ENCODE measurements at places on chromosomes 16 and 17.

- DNase-seq: no peak
Measured at GRCh38 chr17:76657505-76658241, 14.1 kb upstream of the ST6GALNAC1 start.

DNA sequence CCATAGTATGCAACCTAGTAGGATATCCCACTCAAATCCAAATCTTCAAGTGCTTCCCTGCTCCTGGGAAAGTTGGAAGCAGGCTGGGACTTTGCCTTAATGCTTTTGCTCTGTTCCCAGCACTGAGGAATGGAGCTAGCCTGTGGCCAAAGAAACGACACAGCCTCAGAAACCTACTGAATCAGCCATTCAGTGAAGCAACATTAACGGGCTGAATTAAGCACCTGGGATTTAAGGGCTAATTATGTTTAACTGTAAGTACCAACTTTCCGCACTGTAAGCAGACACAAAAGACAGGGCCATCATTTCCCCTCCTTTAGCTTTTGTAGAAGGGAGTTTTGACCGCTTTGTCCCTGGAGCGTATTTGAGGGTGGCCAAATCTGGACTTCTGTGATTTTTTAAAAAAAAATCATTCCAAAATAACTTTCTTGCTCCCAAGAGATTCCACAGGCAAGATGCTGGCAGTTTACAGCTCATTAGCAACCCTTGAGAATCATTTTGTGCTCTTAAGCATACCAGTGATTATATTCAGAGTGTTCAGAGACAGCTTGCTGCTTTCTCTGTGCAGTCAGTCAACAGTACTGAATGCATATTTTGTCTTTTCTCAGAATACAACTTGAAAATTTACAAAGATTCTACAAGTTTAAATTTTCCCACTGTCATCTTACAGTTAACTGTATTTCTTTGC lies 17.6 kb upstream of the NOL11 start:
- DNase-seq: no peak

DNA sequence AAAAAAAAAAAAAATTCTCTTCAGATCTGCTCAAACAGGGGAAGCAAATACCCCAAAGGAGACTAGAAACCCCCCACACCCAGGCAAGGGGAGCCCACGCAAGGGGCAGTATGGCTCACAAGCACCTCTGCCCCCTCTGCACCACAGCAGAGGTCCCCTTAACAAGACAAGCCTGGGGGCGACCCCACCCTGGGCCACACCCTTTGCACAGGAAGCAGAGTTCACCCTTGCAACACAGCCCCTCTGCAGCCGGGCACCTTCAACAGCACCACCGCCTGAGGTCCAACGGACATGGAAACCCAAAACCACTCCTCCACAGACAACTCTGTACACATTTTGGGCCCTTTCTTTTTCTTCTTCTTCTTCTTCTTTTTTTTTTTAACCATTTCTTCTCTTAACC lies 12.8 kb downstream of the AXIN1 start:
- DNase-seq: no peak

DNA sequence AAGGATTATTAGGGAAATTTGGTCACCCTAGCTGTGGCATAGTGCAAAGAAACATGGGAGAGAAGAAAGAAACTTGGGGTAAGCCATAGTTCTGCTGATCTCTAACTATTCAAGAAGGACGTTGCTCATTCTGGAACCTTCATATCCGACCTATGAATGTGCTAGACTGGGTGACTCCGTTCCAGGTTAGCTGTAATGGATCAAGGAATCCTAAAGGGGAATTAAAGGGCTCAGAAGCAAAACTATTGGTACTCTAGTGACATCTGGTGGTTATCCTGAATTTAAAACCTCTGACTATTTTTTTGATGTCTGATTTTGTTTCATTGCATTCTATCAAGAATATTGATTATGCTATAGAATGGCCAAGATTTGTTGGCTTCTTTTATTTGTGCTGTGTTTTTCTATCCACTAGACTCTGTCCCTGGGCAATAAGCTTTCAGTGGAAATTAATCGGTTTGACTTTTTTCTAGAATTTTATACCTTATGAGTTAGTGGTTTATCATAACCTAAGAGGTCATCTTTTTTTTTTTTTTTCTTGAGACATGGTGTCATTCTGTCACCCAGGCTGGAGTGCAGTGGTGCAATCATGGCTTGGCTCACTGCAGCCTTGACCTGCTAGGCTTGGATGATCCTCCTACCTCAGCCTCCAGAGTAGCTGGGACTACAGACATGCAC lies 19.5 kb downstream of the PCTP start:
- no peak for DNase-seq

GRCh38 chr17:15513856-15514459 lies 46.5 kb upstream of the CDRT4 start:
- no peak for DNase-seq

DNA sequence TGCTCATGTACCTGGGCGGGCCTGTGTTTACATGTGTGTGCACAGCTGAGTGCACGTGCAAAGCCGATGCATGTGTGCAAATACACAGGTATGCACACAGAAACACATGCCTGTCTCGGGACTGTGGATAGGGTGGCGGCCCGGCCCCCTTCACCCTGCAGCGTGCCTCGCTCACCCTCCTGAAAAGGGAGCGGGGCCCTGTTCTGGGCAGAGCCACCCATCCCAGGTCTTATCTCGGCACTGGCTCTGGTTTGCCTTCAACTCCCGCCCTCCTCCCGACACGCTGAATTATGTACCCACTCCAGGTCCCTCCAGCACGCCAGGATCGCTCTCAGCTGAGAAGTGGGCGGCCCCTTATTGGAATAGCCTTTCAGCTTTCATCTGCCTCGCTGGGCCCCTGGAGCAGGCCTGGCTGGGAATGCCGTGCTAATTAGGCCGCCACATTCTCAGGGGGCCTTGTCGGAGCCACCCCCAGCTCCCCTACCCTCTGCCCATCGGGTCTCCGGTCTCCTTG lies 77.8 kb downstream of the RTN4RL1 start:
- no peak for DNase-seq

GRCh38 chr16:88370365-88370764 lies 12.4 kb upstream of the ZNF469 start:
- no peak for DNase-seq

GRCh38 chr16:82184213-82184612 lies 14.2 kb upstream of the MPHOSPH6 start:
- no peak for DNase-seq

DNA sequence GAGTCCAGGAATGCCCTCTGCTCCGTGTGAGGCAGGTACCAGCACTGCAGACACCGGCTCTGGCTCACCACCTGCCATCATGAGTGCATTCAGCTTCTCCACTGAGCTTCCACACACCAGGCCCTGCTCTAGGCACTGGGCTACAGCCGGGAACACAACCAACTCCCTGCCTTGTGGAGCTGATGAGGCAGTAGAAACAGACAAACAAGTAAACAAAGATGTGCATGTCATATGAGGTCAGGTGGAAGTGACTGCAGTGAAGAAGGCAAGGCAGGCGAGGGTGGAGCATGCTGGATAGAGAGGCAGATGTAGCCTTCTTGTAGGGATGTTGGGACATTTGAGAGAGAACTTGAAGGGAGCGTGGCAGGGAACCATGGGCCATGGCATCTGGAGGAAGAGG lies 5.0 kb downstream of the NLRC5 start:
- no peak for DNase-seq

DNA sequence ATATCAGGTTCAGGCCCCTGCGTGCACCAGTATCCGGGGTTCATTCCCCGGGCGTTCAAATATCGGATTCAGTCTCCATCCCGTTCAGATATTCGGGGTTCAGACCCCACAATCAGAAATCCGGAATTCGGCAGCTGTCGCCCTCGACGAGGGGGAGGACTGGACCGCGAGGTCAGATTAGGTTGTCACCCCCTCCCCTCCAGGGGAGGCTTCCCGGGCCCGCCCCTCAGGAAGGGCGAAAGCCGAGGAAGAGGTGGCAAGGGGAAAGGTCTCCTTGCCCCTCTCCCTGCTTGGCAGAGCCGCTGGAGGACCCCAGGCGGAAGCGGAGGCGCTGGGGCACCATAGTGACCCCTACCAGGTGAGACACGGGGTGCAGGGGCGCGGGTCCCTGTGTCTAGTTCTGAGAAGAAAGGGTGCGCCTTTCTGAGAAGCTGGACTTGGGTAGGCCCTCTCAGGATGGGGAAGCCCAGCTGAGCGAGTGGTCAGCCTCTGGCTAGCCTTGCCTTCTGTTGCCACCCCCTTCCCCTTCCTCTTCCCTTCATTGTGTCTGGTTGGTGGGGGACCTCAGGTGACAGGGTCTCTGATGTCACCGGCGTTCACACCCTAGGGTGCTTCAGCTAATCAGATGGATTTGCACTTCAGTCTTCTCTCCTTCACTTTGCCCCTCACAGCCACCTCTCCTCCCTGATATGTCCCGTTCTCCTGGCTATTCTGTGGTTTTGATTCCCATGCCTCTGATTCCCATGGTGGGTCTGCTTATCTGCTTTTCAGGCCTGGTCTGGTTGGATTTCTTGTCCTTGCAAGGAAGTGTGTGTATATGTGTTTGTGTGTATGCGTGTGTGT lies 844 bp downstream of the TAOK2 start:
- DNase-seq: no peak

DNA sequence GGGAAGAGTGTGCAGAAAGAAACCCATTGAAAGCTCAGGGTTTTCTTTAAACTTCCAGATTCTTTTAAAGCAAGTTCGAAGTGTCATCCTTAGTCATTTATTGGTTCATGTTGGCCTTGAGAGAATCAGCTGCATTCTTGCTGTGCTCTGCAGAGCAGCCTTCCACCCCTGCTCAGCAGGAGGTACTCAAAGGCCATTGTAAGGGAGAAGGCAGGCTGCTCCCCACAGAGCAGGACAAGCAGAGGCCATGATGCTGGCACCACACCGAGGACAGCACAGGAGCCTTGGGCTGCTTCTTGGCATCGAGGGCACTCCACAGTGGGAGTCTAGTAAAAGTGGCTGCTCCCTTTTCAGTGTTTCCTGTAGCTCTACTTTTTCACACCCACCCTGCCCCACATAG lies 29.6 kb downstream of the NMT1 start:
- DNase-seq: no peak

- DNase-seq: no peak
Measured at GRCh38 chr16:86918637-86919036, 340.3 kb downstream of the FOXL1 start.

GRCh38 chr17:75113798-75114551 lies 4.2 kb downstream of the ARMC7 start:
- no peak for DNase-seq

DNA sequence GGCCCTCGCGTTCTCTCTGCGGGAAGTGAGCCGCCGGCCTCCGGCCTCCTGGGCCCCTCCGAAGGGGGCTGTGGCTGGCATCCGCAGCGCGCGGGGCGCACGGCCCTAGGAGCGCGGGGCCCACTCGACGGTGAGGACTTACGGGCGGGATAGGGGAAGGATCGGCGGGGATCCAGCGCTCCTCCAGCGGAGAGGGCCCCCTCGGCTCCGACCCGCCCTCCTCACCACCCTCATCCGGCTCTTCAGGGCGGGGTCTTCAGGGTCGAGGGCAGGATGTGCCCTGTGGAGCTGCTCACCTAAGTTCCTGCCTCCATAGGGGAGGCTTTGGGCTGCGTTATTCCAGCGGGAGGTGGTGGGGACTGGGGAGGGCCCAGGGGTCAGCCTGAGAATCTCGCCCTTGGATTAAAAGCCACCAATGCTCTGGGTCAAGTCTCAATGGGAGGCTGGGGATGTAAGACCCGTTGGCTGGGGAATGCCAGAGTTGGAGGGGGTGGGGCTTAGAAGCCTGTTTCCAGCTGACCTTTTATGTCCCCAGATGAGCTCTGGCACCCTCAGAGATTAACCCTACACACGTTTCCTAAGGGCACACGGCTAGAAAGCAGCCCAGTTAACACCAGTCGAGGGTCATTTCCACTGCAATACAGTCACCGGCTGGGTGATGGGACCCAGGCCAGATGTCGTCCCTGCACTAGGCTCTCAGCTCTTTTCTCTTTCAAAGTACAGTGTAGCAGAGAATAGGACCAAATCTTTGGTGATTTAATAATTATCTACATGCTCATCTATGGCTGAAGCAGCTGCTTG lies 13.4 kb downstream of the TBX2 start:
- DNase-seq: no peak

DNA sequence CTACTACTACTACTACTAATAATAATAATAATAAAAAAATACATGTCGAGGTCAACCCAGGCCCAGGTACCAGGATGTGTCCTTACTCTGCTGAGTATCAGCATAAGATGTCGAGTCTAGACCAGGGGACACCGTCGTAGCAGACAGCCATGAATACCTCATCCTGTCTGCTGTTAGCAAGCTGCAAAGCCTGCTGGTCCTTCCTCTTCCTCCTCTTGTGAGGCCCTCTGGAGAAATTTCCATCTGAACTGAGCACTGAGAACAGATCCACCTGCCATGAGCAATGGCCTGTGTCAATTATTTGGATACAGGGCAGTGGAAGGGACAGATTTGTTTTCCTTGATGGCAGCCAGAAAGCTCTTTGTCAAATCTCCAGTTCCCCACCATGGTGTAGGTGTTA lies 168.5 kb downstream of the XYLT1 start:
- no peak for DNase-seq

DNA sequence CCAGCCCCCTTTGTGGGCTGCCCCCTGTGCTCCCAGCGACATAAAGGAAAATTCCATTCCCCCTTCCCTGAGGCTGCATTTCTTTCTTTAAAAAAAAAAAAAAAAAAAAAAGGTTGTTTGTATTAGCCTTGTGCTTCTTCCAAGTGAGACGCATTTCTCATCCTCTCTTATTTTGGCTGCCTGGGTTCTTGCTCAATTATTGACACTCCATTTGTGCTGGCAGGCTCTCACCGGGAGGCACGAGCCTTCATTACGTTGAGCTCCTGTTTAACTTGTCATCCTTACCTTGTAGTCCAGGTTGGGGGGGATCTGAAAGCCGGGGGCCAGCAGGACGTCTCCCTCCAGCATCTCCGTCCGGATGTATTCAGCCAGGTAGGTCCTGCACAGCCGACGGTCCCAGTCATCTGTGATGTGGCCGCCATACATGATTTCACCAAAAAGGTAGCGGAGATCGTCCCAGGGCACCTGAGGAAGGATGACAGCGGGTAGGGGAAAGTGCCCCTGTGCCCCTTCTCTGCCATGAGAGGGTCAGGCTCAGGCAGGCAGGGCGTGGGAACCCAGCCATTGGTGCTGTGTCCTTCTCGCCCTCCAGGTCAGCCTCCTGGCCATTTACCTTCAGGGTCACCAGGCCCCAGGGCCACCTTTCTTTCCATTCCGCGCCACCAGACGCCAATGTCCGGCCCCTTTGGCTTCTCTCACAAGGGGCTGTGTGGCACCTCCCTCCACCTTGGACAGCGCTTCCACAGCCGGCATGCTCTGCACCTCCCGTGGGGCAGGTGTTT lies 50.6 kb downstream of the PGS1 start:
- no peak for DNase-seq

DNA sequence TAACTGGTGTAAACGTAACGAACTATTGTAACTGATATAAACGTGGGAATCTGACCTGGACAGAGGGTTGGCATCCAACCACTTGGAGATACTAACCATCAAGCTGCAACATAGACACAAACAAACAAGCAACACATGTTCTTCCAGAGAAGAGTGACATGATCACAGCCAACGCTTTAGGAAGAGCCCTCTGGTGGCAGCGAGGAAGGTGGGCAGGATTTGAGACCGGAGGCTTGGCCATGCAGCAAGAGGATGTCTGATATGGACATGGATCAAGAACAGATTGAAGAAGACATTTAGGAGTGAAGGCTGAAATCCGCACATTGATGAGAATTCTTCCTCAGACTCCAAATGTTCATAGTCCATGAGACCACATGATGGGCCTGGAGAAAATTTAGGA lies 40.3 kb upstream of the TNRC6A start:
- no peak for DNase-seq

GRCh38 chr16:84423416-84423837 lies 55.1 kb downstream of the ATP2C2 start:
- no peak for DNase-seq

Measured in epithelial cell of prostate (primary cell).